CD4-positive, CD25-positive, alpha-beta regulatory T cell (primary cell): ENCODE measurements at places on chromosomes 2 and 18.

DNA sequence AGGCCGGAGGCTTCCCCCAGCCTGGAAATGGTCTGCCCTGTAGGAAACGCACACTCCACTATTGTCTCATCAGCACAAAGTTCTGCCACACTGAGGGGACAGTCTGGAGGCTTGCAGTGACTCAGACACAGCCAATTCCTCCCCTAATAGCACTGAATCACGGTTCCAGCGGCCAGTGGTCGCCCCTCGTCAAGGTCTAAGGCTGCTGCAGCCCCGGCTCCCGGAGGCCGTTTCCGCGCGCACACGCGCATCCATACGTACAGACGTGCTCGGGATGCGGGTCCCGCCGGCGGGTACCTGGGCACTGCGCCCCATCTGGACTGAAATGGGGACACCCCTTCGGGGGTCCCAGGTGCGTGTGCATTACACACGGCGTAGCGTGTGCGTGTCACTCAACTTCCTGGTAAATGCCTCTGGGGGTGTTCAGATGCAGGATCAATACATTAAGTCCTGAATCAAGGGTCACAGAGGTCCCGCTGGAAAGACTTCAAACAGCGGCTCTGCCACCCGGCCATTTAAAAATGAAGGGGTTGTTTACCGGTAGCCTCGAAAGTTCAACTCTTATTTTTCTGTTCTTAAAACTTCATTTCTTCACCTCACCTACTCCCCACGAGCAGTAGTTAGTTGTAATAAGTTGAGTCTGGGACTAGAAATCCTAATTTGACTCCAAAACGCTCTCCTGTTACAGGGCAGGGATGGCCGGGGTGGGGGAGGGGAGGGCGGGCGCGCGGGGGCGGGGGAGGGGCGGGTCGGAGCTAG lies 572 bp upstream of the ZNF516 start:
- no peak for DNase-seq

GRCh38 chr2:106566050-106566449 lies 78.9 kb downstream of the CD8B2 start:
- no peak for DNase-seq

GRCh38 chr2:96359310-96359709 lies 23.7 kb downstream of the NCAPH start:
- DNase-seq = peak; percentile 44

DNA sequence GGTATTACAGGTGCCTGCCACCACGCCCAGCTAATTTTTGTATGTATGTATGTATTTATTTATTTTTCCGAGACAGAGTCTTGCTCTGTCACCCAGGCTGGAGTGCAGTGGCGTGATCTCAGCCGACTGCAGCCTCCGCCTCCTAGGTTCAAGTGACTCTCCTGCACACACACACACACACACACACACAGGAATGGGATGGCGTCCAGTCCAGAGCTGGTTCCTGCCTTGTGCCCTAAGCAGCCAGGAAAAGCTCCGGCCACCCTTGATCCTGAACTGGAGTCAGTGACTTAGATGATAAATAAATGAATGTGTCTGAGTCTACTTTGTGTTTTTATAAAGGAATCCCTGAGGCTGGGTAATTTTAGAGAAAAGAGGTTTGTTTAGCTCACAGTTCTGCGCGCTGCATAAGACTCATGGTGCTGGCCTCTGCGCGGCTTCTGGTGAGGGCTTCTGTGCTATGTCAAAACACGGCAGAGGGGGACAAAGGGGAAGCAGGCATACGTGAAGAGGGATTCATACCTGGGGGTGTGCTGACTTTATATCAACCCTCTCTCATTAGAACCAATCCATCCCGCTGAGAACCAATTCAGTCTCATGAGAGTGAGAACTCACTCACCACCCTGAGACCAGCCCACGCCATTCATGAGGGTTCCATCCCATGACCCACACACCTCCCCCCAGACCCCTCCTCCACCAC lies 59.7 kb upstream of the PHLPP1 start:
- no peak for DNase-seq

GRCh38 chr2:128501700-128502099 lies 183.0 kb upstream of the HS6ST1 start:
- no peak for DNase-seq
